Uterine smooth muscle cell (primary cell): ENCODE measurements at places on chromosomes 12 and 14. TPM values are rescaled to one million over a fixed set of nuclear protein-coding genes. Genes with fewer than 3 reads are reported as not detected.

Gene DIO2
- 1.00 and 4.3 TPM in 2 replicates for total RNA-seq

Gene CATSPERB
- 0.11 and 0.12 TPM in 2 replicates for total RNA-seq

Gene AHNAK2
- total RNA-seq = 91.9 and 197 TPM in 2 replicates

Gene TMTC1
- 27.9 and 32.6 TPM in 2 replicates for total RNA-seq

Gene BCAT1
- total RNA-seq = 243 and 281 TPM in 2 replicates

Gene SLC8B1
- 15.2 and 20.4 TPM in 2 replicates for total RNA-seq

Gene RPL10L
- total RNA-seq = not detected in 2 replicates

Gene SENP1
- total RNA-seq = 15.2 and 17.2 TPM in 2 replicates

Gene CDC42BPB
- total RNA-seq = 80.1 and 96.5 TPM in 2 replicates

Gene IRAK4
- 22.6 and 26.1 TPM in 2 replicates for total RNA-seq

Gene RD3L
- total RNA-seq = not detected in 2 replicates

Gene CDCA3
- total RNA-seq = 9.0 and 35.9 TPM in 2 replicates

Gene AICDA
- total RNA-seq = not detected in 2 replicates

Gene DIP2B
- total RNA-seq = 33.5 and 37.5 TPM in 2 replicates

Gene KLRC1
- total RNA-seq = not detected in 2 replicates

Gene EPYC
- total RNA-seq = not detected in 2 replicates

Gene RTL1
- total RNA-seq = under 0.01 TPM in 2 replicates

Gene BATF
- total RNA-seq = not detected in 2 replicates
